CD8-positive, alpha-beta memory T cell (primary cell): ENCODE measurements at places on chromosomes 12 and 14.

- no peak for DNase-seq
These were observed 135.5 kb downstream of the PAWR start for GRCh38 chr12:79555028-79555925.

DNA sequence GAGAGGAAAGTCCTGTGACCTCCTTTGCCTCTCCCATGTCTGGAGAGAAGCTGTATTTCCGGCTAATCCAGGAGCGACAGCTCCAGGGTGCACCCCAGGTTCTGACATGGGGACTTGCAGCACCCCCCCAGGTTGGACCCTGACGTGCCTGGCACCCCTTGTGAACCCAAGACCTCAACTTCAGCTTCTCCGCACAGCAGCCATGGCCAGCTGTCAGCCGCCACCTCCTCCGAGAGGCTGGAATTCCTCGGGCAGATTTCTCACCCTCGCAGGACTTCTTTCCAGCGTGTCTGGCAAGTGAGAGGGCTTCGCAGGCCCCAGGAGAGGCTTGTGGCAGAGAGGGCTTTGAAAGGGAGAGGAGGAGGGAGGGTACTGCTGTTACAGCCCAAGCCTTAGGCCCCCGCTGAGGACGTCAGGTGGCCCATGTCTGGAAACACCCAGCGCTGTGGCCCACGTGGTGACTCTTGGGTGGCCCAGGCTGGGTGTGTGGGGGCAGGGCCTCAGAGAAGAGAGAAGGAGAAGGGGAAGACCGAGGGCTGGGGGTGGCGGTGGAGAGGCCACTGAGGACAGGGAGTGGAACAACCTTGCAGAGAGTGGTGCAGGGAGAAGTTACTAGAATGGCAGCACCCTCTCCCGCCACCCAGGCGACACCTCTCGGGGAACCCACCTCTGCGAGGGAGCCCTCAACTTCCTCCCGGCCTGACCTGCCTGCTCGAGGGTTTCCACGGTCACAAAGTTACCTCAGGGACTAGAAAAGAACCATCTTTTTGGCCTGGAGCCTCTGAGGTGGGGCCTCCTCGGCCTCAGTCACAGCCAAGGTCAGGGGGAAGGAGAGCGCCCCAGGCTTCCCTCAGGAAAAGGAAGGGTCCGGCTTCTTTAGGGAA, 11.7 kb upstream of the RPS6KL1 start:
- no peak for DNase-seq

- DNase-seq, result no peak
These were observed 528.6 kb downstream of the FUT8 start for GRCh38 chr14:65941091-65941490.

DNA sequence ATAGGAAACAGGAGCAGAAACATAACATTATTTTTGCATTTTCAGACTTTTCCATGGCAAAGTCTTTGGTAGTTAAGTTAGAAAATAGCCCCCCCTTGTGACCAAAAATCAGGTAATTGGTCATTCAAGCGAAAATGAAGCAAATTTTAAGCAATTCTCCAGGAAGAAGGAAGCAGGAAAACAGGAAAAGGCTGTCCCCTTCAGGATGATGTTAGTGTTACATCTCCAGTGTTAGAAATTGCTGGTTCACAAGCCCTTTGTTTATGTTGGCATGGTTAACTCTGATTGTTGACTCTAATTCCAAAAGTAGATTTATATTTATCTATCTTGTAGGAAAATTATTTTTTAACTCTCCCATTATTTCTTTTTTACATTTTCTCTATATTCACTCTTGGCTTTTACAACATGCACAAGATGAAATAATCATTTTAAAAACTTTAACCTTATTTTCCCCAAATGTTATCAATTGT, 18.8 kb upstream of the GAS2L3 start:
- no peak for DNase-seq

DNA sequence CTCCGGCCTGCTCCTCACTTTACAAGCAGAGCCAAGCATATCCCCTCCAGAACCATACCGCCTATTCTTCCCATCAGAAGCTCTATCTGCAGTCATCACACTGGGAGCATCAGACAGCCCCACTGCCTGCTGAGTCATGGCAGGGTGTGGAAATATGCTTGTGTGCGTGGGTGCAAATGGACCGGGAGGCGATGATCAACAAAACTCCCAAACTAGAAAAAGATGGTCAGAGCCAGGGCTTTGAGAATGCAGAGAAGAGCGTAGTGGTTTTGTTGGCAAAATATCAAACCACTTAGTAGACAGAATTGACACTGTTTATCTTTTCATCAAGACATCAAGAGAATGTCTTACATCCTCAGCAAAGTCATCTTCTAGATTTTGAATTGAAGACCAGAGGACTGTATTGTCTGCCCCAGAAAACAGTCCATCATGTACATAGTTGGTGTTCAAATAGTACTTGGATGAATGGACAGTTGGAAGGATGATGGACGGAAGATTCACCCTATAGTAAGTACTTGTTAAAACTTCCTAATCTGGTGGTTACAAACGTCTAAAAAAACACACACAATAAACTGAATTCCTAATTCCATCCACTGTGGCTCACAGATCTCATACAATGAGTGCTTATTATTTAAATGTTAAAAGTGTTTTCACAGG, 54.9 kb downstream of the VWF start:
- DNase-seq, result no peak

- no peak for DNase-seq
These were observed 82.6 kb upstream of the USP44 start for GRCh38 chr12:95633732-95634465.

- DNase-seq, result no peak
These were observed 23.6 kb upstream of the FAM181A start for GRCh38 chr14:93903342-93904184.

DNA sequence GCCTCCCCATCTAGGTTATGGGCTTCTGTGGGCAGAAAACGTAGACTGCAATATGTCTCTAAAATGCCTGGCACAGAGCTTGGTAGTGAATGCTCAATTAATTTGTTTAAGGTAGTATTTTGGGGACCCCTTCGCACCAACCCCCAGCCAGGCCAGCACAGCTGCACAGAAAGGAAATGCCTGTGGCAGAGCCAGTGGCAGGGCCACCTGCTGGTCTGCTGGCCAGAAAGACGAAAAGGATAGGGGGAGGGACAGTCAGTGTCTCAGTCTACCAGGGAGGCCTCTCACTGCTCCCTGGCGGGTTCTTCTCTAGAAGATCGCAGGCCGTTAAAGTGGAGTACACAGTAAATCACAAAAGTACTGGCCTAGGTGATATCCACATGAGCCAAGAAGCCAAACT, 3.5 kb downstream of the RAB15 start:
- no peak for DNase-seq

GRCh38 chr14:49898485-49898884, 5.6 kb downstream of the ARF6 start:
- DNase-seq, result no peak

DNA sequence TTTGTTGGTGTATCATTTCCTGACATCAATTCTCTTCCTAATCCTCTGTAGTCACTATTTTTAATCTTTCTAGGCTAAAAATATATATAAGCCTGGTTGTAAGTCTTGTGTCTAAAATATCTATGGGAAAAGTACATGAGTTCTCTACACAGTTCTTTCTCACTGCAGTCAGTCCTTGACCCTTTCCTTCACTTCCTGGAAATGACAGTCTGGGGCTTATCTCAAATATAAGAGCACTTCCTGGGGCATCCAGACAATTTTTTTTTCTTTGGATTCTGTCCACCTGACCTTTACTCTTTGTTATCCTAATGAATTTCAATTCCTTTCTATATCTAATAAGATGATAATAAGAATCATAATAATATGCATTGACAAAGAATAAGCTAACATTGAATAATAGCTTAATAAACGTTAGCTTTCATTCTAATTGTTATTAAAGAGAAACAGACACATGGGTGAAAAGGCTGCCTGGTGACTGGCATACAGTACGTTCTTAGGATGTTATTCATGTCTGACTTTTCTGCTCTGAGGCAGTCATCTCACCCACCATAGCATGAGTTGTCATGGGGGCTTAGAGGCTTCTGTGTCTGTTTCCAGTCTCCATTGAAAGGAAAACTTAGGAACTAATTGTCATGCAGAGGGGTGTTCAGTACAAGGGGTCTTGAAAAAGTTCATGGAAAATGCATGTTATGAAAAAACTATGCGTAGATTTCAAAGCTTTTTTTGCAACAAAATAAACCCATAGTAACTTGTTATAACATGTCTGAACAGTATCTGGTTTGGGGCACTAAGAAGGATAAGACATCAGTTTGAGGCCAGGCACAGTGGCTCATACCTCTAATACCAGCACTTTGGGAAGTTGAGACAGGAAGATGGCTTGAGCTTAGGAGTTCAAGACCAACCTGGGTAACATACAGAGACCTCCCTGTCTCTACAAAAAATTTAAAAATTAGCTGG, 66.2 kb upstream of the DNM1L start:
- DNase-seq, result no peak

DNA sequence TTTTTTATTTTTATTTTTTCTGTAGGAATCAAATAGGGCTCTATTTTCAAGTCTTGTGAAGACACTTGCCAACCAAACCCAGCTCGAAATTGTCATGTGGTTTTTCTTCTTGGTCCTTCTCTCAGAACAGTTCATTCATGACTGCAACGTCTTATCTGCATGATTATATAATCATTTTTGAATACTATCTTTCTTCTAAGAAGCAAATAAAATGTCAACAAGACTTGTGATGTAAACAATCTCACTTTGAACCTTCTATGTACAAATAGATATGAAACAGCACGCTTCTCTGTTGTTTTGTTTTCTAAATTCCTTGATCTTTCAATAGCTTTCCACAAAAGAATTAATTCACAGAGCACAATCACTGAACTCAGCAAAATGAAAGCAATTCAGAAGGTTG, 320.7 kb downstream of the SOX5 start:
- no peak for DNase-seq

DNA sequence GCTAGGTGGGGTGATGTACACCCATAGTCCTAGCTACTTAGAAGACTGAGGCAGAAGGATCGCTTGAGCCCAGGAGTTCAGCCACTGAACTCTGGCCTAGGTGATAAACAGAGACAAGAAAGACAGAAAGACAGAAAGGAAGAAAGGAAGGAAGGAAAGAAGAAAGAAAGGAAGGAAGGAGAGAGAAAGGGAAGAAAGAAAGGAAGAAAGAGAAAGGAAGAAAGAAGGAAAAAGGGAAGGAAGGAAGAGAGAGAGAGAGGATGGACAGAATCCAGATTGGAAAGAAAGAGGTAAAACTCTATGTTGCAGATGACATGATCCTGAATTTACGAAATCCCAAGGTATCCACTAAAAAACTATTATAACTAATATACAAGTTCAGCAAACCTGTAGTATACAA, 8.2 kb downstream of the INTS13 start:
- DNase-seq, result no peak

DNA sequence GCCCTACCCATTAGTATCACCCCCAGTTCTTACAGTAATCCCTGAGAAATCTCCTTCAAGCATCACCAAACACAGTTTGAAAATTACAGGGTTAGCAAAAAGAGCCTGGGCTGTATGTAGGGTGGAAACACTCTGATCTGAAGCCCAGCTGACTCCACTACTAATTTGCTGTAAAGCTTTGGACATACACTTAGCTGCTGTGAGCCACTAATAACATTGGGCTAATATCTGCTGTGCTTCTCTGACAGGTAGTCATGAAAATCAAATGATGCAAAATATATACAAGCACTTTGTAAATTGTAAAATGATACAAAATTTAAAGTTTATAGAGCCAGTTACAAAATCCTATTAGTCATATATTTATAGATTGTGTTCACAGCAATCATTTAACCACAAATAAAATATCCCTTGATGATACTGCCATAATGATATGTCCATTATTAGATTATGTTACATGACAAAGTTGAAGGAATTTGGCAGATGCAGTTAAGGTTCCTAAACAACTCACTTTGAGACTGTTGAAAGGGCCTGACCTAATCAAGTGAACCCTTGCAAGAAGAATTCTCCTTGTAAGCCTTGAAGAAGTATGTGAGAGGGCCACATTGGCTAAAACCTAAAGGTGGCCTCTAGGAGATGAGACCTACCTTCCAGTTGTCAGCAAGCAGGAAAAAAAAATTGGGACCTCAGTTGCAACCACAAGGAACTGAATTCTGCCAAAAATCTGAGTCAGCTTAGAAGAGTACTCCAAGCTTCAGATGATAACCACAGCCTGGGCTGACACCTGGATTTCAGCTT, 19.0 kb downstream of the TWF1 start:
- DNase-seq, result no peak

- no peak for DNase-seq
These were observed 46.6 kb downstream of the SUSD6 start for GRCh38 chr14:69657950-69658355.
